ENCODE measurements at places on chromosomes 1 and 21.
A peak's percentile ranks its signal among the peaks of the same experiment; 100 is the strongest.

DNA sequence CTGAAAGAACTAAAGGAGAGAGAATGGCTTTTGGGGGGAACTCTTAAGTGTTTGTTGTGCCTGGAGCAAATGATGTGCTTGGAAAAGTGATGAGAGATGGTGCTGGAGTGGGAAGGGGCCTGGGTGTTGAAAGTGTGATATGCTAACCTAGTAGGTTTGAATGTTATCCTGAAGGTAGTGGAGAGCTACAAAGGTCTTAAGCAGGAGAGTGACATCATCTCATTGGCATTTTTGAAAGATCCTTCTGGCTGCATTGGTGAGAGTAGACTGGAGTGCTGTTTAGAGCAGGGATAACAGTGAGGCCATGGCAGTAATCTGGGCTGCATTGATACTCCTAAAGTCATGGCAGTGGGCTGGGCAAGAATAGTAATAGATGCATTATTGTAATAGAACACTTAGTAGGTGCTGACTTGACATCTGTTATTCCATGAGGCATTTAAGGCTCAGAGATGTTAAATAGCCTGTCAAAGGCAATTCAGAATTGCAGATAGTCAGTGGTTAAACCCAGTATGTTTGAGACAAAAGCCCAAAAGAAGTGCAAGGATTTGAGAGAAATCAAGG lies 44.5 kb downstream of the MDM4 start:
- DNase-seq: no peak

GRCh38 chr1:35555601-35556477 lies 1.4 kb downstream of the KIAA0319L start:
- no peak for DNase-seq

GRCh38 chr1:210264496-210265380 lies 32.1 kb downstream of the SERTAD4 start:
- DNase-seq: no peak

- no peak for DNase-seq
These were observed 7.2 kb downstream of the MUL1 start for GRCh38 chr1:20500716-20501115.

GRCh38 chr21:13854638-13855037 lies 245.1 kb downstream of the POTED start:
- DNase-seq: no peak

- no peak for DNase-seq
These were observed 1.5 kb downstream of the SCNN1D start for GRCh38 chr1:1281533-1282321.

GRCh38 chr1:172761581-172762486 lies 102.9 kb downstream of the FASLG start:
- no peak for DNase-seq

GRCh38 chr1:247119600-247120407 lies 15.6 kb upstream of the ZNF669 start:
- no peak for DNase-seq

DNA sequence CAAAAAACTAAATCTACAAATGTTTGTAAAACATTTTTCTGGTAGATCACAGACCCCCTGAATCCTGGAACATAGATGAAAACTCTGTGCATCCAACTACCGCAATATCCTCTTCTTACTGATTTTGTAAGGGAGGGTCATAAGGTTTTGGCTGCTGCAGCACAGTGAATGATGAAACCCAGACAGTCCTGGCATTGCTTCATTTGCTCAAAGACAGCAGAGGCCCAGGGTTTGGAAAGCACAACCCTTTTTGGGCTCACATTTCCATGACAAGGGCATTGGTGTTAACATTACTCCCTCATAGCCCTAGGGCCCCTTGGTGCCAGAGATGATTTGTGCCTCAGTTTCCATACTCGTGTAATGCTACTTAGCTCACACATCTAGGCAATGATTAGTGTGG lies 51.2 kb downstream of the PLXNA2 start:
- DNase-seq: no peak

DNA sequence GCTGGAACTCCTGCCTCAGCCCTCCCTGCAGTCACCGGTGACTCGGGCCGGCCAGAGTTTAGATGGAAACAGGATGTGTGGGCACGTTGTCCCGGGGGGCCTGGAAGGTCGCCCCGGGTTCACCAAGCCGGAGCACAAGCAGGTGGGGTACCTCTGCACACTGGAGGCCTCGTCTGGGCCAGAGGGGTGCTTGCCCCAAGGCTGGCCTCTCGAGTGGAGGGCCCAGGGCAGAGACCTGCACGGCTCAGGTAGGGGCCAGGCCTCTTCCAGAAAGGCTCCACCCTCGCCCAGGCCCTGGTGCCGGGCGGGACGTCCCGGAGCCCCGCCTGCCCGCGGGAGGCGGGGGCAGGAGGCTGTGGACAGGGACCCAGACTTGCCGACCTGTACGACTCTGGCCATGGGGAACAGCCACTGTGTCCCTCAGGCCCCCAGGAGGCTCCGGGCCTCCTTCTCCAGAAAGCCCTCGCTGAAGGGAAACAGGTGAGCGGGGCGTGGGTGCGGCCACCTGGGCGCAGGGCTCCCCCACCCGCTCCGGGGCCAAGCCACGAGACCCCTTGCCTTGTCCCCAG lies at the start of gene PLEKHN1:
Gene PLEKHN1 (plus strand): TSS at position 348 of the 569 bp plus-strand sequence. CDS start 50 bp downstream, at position 398.
- DNase-seq: no peak

- DNase-seq: no peak
These were observed 17.9 kb downstream of the TNFRSF25 start for GRCh38 chr1:6447818-6448748.

- no peak for DNase-seq
These were observed 825.9 kb downstream of the PLA2G4A start for GRCh38 chr1:187654635-187655034.

GRCh38 chr1:57512386-57512785 lies 88.5 kb upstream of the DAB1 start:
- DNase-seq: no peak

GRCh38 chr1:48596046-48596445 lies 124.0 kb upstream of the SPATA6 start:
- no peak for DNase-seq

- no peak for DNase-seq
These were observed 321.3 kb downstream of the CAMTA1 start for GRCh38 chr1:7106442-7107108.

GRCh38 chr1:227952374-227953021 lies 4.8 kb upstream of the WNT9A start:
- no peak for DNase-seq

DNA sequence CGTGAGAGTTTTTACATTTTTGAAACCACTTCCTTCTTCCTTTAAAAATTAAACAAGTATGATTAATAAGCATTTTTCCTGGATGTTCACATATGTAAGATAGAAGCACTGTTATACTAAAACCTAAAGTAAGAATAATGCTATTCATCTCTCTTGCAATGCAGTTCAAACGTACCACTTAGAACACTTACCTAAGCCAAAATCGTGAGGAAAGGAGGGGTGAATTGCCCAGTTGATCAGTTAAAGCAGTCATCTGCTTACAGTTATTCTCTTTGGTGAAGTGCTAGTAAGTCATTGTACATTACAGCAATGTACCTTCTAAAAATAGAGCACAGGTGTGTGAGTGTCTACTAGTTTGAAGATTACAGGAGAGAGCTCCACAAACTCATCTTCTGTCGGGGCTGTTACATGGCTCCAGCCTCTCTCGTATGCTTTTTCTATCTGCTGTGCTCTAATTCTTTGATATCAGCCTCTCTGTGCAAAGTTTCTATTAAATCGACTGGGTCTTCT lies 3.4 kb downstream of the NCAM2 start:
- DNase-seq: no peak

- no peak for DNase-seq
These were observed 109.6 kb downstream of the VPS13D start for GRCh38 chr1:12339396-12339795.

GRCh38 chr1:228003461-228004330 lies 3.1 kb upstream of the WNT3A start:
- DNase-seq: no peak

GRCh38 chr1:39491146-39491921 lies at the start of gene BMP8A:
Gene BMP8A (plus strand): TSS chr1:39491636. CDS start chr1:39491992, 356 bp downstream.
- DNase-seq: peak; percentile 51

- DNase-seq: no peak
These were observed 71.3 kb upstream of the S1PR1 start for GRCh38 chr1:101165532-101165931.
